ENCODE measurements at places on chromosomes 2 and 18.
A peak's percentile ranks its signal among the peaks of the same experiment; 100 is the strongest.

DNA sequence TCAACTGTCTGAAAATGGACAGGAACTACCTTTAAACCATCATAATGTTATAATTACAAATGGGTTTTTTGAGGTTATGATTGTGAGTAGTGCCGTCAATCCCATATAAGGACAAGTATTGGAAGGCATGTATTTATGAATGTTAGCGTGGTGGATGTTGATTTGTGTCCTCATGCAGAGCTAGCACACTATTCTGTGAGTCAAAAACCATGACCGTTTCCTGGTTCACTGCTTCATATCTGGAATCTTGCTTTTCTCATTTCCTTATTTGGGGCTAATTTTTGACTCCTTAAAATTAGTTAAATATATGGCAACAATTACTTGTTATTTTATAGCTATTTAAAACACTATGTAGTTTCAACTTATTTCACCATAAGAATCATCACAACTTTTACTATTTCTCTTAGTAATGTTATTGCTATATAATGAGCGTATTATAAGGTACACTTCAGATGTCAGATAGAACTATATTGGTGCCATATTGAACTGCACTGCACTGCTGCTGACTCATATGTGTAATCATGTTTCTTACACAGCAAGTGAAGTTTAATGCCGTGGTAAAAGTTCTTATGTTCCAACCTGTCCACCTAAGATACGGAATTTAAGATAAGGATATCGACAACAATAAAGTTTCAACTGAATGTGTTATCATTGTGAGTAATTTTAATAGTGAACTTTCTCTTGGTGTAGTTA lies 192.8 kb downstream of the PTGR3 start:
- no peak for DNase-seq
- H3K4me1 ChIP-seq: no peaks in the 10 kb centered on the region
- H3K36me3 ChIP-seq: no peaks in the 10 kb centered on the region

DNA sequence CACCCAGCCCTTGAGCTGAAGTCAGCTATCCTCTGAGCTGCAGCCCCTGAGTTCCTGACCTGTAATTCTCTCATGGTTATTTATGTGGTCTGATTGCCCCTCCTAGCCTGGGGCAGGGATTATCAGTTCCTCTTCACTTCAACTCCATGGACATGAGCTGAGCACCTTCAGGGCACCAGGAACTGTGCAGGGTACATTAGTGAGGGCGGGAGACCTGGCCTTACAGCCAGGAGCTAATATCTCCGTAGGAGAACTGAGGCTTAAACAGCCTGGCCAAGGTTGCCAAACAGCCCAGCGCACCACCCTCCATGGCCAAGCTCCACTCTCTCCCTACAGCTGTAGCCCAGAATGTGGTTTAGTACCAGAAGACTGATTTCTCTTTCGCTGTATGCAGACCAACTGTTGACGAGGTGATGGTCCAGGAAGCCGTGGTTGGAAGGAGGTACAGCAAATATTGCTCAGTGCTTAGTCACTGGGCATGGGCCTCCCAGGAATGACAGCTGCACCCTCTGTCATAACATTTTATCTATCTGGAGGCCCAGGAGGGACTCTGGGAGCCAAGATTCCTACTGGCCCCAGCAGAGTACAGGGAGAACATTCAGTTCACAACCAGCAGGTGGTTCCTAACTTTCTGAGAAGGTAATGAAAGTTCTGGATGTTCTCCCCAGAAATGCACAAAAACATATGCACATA lies 228.7 kb upstream of the SIX2 start:
- peaks cover 40% of the 10 kb centered on the region for H3K4me1 ChIP-seq
- no peak overlapping the region for H3K4me3 ChIP-seq
- H3K27ac ChIP-seq: no peak overlapping the region
- DNase-seq: no peak
- no peaks in the 10 kb centered on the region for H3K27me3 ChIP-seq
- no peaks in the 10 kb centered on the region for H3K36me3 ChIP-seq

DNA sequence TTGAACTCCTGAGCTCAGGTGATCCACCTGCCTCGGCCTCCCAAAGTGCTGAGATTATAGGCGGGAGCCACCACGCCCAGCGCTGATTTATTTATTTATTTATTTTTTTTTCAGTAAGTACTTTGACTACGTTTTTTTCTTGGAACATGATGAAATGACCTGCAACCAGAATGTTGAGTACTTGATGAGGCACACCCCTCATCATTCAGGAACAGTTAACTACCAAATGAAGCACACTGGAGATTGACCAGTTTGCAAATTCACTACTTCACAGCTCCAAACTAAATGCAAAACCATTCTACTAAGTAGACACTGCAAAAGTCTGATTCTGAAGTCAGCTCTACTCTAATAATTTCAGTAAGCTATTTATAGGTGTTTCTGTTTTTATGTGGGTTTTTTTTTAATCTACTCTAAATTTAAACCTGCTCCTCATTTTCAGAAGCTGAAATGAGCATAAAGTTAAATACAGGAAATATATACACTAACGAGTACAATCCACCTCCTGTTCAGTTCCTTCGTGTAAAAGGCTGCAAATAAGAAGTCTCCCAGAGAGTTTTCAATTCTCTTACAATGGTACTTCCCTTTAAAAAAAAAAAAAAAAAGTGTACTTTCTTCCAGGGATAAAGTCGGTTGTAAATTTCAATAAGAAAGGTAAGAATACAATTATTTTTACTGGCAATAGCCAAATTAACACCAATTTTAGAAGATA lies 1.4 kb downstream of the GFPT1 start:
- no peaks in the 10 kb centered on the region for H3K36me3 ChIP-seq
- H3K27me3 ChIP-seq: no peaks in the 10 kb centered on the region
- peak; percentile 63 for DNase-seq
- peak overlapping the region; percentile 37 for H3K27ac ChIP-seq
- peaks cover 40% of the 10 kb centered on the region for H3K4me1 ChIP-seq
- H3K4me3 ChIP-seq: peak overlapping the region; percentile 72

- H3K4me1 ChIP-seq: no peaks in the 10 kb centered on the region
- no peak for DNase-seq
- no peaks in the 10 kb centered on the region for H3K27me3 ChIP-seq
- no peak overlapping the region for H3K27ac ChIP-seq
These were observed 92.6 kb downstream of the EPB41L3 start for GRCh38 chr18:5451150-5451549.

- DNase-seq: peak; percentile 65
- peaks cover 15% of the 10 kb centered on the region for H3K36me3 ChIP-seq
- H3K4me3 ChIP-seq: peak overlapping the region; percentile 60
- H3K4me1 ChIP-seq: peaks cover 88% of the 10 kb centered on the region
These were observed 64.0 kb upstream of the MCFD2 start for GRCh38 chr2:46979571-46979979.

GRCh38 chr18:74477771-74478170 lies 18.4 kb upstream of the CNDP2 start:
- H3K27me3 ChIP-seq: no peaks in the 10 kb centered on the region
- H3K4me3 ChIP-seq: no peak overlapping the region
- no peaks in the 10 kb centered on the region for H3K4me1 ChIP-seq
- H3K27ac ChIP-seq: no peak overlapping the region

GRCh38 chr2:141384676-141385075 lies 746.1 kb downstream of the LRP1B start:
- H3K4me3 ChIP-seq: no peak overlapping the region
- no peak for DNase-seq
- no peak overlapping the region for H3K27ac ChIP-seq
- no peaks in the 10 kb centered on the region for H3K36me3 ChIP-seq
- no peaks in the 10 kb centered on the region for H3K27me3 ChIP-seq
- no peaks in the 10 kb centered on the region for H3K4me1 ChIP-seq

DNA sequence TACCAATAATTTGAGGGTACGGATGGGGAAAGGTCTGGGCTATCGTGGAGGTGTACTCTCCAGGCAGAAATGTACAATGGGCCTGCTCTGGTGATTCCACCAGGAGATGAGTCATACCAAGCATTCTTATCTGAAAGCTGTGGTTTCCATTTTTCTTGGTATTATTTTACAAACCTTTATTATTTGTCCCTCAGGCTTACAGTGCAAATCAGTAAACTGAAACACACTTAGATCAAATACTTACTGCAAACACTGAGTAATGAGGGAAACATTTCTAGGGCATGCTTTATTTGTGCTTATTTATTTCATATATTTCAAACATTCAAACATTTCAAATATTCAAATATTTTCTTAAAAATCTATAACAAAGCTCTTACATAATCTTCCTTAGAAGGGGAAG lies 319.8 kb downstream of the RND3 start:
- no peaks in the 10 kb centered on the region for H3K36me3 ChIP-seq
- no peak for DNase-seq
- no peak overlapping the region for H3K4me3 ChIP-seq

DNA sequence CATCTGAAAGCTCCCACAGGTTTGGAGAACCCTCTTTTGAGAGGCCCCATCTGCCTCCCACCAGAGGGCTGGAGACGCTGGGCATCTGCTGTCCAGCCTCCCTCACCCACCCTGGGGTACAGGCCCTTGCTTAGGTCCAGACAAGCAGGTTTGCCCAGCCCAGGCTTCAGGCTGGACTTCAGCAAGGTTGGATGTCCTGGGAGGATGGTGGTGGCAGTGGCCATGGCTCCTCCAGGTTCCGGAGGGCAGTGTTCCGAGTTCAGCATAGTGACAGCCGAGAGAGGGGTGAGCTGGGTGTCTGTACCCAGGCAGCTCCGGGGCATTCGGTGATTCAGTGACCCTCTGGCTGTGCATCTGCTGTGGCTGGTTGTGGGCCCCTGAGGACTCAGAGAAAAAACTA lies 58.2 kb upstream of the HDAC4 start:
- DNase-seq: no peak
- no peaks in the 10 kb centered on the region for H3K4me1 ChIP-seq
- no peaks in the 10 kb centered on the region for H3K36me3 ChIP-seq
- no peak overlapping the region for H3K4me3 ChIP-seq

DNA sequence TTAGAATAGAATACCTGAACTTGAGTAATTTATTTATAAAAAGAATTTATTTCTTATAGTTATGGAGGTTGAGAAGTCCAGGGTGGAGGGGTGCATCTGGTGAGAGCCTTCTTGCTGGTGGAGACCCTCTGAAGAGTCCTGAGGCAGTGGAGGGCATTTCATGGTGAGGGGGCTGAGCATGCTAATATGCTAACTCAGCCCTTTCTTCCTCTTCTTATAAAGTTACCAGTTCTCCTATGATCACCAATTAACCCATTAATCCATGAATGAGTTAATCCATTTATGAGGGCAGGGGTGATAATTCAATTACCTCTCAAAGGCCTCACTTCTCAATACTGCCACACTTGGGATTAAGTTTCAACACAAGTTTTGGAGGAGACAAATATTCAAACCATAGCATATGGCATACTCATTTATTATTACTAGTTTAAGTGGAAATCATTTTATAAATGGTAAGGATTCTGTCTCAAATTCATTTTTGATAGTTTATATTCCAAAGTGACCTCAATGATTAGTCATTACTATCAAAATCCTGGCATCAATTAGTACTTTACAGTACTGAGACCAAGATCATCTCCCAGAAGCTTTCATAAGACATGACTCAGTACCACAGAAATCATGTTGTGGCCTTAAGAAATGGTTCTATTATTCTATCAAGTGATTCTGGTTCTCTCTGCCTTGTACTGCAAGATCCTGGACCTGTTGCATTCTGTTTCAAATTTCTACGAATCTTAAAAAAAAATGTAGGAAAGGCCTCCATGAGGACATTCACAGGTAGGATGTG lies 5.5 kb downstream of the ZNF396 start:
- DNase-seq: peak; percentile 21
- no peaks in the 10 kb centered on the region for H3K27me3 ChIP-seq
- peaks cover 5% of the 10 kb centered on the region for H3K4me1 ChIP-seq
- no peak overlapping the region for H3K27ac ChIP-seq
- no peaks in the 10 kb centered on the region for H3K36me3 ChIP-seq
- no peak overlapping the region for H3K4me3 ChIP-seq

- H3K36me3 ChIP-seq: no peaks in the 10 kb centered on the region
- H3K27me3 ChIP-seq: no peaks in the 10 kb centered on the region
- H3K4me3 ChIP-seq: no peak overlapping the region
These were observed 27.3 kb upstream of the MLPH start for GRCh38 chr2:237459741-237460174.

GRCh38 chr2:186348200-186348599 lies 137.9 kb upstream of the ZC3H15 start:
- H3K27ac ChIP-seq: no peak overlapping the region
- H3K27me3 ChIP-seq: no peaks in the 10 kb centered on the region
- no peak for DNase-seq

- no peak overlapping the region for H3K27ac ChIP-seq
- H3K36me3 ChIP-seq: peaks cover 26% of the 10 kb centered on the region
- H3K4me3 ChIP-seq: no peak overlapping the region
- peak; percentile 40 for DNase-seq
These were observed 42.4 kb upstream of the GRHL1 start for GRCh38 chr2:9909106-9909505.

- H3K27ac ChIP-seq: no peak overlapping the region
- no peak for DNase-seq
- H3K27me3 ChIP-seq: no peaks in the 10 kb centered on the region
- H3K4me3 ChIP-seq: no peak overlapping the region
- H3K36me3 ChIP-seq: no peaks in the 10 kb centered on the region
- H3K4me1 ChIP-seq: no peaks in the 10 kb centered on the region
These were observed 195.5 kb downstream of the CDCA7 start for GRCh38 chr2:173550143-173550542.

DNA sequence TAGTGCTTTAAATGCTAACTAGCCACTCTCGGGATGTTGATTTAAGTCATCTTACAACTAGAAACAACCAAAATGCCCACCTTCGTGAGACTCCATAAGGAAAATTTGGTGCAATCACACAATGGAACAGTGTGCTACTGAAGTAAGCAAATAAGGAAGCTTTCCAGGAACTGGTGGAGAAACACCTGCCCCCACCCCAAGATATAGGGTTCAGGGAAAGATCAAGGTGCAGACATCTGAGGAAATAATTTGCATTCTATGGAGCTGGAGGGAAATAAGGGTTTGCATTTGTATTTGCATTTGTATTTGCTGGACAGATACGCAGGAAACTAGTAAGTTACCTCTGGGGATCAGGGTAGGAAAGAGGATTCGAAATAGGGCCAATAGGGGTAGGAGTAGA lies 90.9 kb downstream of the ACAA2 start:
- H3K27ac ChIP-seq: no peak overlapping the region
- no peaks in the 10 kb centered on the region for H3K27me3 ChIP-seq
- no peak overlapping the region for H3K4me3 ChIP-seq
- no peaks in the 10 kb centered on the region for H3K4me1 ChIP-seq

DNA sequence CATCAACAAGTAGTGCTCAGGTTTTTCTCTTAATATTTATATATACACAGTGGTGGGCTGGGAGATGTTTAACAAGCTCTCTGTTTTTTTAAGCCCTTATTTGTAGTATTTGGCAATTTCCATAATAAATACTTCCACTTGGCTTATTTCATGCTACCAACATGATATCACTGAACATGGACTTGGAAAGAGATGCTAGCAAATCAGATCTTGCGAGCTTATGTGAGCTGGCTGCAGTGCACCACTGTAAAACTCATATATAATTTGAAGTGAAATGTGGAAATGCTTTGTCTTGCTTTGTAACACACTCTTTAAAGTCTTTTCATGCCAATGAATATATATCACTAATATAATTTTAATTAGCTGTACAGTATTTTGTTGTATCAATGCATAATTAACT lies 155.7 kb downstream of the ALK start:
- no peak overlapping the region for H3K27ac ChIP-seq
- no peaks in the 10 kb centered on the region for H3K27me3 ChIP-seq
- H3K36me3 ChIP-seq: no peaks in the 10 kb centered on the region

GRCh38 chr2:166140932-166141331 lies 13.1 kb upstream of the SCN1A start:
- no peaks in the 10 kb centered on the region for H3K27me3 ChIP-seq
- H3K36me3 ChIP-seq: no peaks in the 10 kb centered on the region
- peaks cover 10% of the 10 kb centered on the region for H3K4me1 ChIP-seq
- DNase-seq: peak; percentile 48
- no peak overlapping the region for H3K27ac ChIP-seq

All from Karpas-422 (cell line).